Upper lobe of right lung (tissue), 1 donor: ENCODE measurements at places on chromosomes 6 and 20. TPM values are rescaled to one million over a fixed set of nuclear protein-coding genes. Genes with fewer than 3 reads are reported as not detected.

DNA sequence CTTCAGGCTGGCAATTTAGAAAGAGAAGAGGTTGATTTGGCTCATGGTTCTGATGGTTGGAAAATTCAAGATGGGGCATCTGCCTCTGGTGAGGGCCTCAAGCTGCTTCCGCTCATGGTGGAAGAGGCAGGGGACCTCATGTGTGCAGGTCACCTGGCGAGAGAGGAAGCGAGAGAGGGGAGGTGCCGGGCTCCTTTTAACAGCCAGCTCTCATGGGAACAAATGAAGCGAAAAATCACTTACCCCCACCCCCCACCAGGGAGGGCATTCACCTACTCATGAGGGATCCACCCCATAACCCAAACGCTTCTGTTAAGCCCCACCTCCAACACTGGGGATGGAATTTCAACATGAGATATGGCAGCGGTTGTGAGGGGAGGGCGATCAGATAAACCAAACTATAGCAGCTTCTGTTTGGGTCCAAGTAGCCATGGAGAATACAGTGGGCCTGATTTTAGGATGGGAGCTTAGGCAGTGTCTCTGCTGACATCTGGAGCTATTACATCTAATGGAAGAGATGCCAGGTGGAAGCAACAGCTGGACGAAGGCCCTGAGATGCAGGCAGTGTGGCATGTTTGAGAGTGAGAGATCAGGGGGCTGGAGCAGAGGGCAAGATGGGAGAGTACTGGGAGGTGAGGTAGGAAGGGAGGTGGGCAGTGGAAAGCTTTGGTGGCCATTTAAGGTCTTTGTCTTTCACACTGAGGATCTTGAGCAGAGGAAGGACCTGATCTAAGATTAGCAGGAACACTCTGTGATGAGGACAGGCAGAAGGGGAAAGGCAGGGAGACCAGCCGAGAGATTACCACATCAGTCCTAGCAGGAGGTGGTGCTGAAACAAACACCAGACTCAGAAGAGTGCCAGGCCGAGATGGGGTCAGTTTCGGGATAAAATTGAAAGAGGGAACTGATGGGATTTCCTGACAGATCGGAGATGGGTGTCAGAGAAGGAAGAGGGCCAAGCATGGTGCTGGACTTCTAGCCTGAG lies 161.8 kb downstream of the NFATC2 start:
- H3K27me3 ChIP-seq: no peaks in the 10 kb centered on the region
- H3K36me3 ChIP-seq: no peaks in the 10 kb centered on the region
- no peak overlapping the region for H3K4me3 ChIP-seq
- peaks cover 3% of the 10 kb centered on the region for H3K4me1 ChIP-seq
- DNase-seq: peak; percentile 39
- H3K27ac ChIP-seq: no peak overlapping the region

Gene IL17A
- total RNA-seq: not detected

- H3K4me1 ChIP-seq: peaks cover 12% of the 10 kb centered on the region
- no peaks in the 10 kb centered on the region for H3K36me3 ChIP-seq
- H3K27me3 ChIP-seq: no peaks in the 10 kb centered on the region
- H3K27ac ChIP-seq: peak overlapping the region; percentile 90
- peak overlapping the region; percentile 60 for H3K4me3 ChIP-seq
These were observed 100.8 kb downstream of the DST start for GRCh38 chr6:56541741-56542360.

GRCh38 chr6:160750276-160750689 lies 48.2 kb downstream of the PLG start:
- DNase-seq: no peak
- no peak overlapping the region for H3K27ac ChIP-seq
- no peaks in the 10 kb centered on the region for H3K4me1 ChIP-seq
- H3K27me3 ChIP-seq: no peaks in the 10 kb centered on the region
- no peaks in the 10 kb centered on the region for H3K36me3 ChIP-seq
- H3K4me3 ChIP-seq: no peak overlapping the region

Gene TMEM170B
- total RNA-seq: 9.2 TPM

Gene ENPP4
- total RNA-seq: 27.8 TPM

Gene BPI
- total RNA-seq: not detected

DNA sequence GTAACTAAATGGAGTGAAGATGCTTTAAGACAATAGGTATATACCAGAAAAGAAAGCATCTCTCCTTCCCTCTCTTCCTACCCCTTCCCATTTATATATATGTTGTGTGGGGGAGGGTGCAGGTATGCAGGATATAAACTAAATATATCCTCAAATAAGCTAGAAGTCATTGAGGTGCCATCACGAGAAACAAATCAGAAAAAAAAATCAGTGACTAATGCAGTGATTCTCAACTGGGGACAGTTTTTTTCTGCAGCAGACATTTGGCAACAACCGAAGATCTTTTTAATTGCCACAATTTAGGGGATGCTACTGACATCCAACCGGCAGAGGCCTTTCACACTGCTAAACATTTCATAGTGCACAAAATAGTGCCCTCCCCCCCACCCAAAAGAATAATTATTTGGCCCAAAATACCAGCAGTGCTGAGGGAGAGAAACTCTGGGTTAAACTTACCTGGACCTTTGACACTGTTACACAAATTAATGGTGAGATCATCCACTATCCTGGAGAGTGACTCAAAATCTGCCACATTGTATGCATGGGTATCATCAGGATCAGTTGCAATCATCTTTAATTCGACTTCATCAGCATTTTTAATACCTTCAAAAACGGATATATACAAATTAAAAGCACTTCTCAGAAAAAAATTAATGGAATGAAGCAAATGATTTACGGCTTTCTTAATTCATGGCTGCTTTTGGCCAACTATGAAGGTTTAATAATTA lies 55.0 kb downstream of the COL12A1 start:
- H3K27me3 ChIP-seq: no peaks in the 10 kb centered on the region
- H3K36me3 ChIP-seq: no peaks in the 10 kb centered on the region
- no peaks in the 10 kb centered on the region for H3K4me1 ChIP-seq
- no peak overlapping the region for H3K4me3 ChIP-seq
- no peak for DNase-seq

DNA sequence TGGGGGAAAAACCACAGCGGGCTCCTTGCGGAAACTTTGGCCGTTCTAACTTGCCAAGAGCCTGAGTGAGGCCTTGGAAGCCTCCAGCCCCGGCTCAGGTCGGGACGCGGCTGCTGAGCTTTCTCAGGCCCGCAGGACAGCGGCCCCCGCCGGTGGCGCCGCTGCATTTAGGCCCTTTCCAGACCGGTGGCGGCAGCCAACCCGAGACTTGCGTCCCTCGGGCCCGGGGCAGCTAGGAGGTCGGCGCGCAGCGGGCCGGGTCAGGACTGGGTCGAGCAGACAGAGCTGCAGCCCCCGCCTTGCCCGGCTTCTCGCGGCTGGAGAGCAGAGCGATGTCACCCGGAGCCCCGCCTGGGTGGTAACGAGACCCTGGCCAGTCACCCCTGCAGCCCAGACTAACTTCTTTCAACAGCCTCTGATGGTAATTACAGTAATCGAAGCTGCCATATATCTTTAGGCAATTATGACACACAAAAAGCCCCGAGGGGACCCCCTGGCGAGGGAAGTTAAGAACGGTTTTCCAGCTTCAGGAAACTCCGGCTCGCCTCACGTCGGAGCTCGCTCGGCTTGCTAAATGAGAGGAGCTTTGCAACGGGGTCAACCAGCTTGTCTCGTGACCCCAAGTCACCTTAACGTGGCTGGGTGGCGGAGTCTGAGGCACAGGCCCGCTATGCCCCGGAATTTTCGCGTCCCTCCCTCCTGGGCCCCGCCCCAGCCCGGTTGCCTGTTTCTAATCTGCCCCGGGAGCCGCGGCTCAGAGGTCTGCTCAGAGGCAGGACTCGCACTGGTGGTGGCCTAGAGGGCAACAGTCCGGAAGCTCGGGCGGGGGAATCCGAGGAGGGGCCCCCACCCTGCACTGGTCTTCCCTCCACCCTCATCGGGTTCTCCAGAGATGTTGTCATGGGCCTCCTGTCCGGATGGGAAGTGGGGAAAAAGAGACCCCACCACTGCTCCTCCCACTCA lies 3.0 kb downstream of the NR2E1 start:
- H3K27me3 ChIP-seq: peaks cover 100% of the 10 kb centered on the region
- DNase-seq: peak; percentile 71
- H3K4me3 ChIP-seq: peak overlapping the region; percentile 26

DNA sequence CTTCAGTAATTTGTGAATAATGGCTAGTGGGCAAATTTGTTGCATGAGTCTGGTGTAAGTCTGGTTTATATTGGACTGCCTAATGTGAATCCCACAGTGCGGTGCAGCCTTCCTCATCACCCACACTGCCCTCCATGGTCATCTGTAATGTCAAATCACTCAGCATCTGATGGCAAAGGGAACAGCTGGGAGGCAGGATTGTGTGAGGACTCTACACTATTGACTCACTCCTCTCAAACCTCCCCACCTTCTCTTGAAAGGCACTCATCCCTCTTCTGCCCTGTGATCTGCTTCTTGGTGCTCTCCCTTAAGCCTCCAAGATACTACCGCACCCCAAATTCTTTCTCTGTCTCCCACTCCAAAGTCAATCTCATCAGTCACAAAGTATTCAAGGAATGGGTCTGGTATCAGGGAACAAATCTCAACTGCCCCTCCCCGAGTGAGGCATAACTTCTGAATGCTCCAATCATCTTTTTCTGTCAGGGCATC lies 146.0 kb upstream of the BEND6 start:
- no peaks in the 10 kb centered on the region for H3K36me3 ChIP-seq
- H3K4me3 ChIP-seq: no peak overlapping the region
- H3K4me1 ChIP-seq: no peaks in the 10 kb centered on the region
- no peak for DNase-seq
- H3K27ac ChIP-seq: no peak overlapping the region

Gene FILIP1
- total RNA-seq: 21.6 TPM

Gene BMP5
- total RNA-seq: 14.4 TPM

DNA sequence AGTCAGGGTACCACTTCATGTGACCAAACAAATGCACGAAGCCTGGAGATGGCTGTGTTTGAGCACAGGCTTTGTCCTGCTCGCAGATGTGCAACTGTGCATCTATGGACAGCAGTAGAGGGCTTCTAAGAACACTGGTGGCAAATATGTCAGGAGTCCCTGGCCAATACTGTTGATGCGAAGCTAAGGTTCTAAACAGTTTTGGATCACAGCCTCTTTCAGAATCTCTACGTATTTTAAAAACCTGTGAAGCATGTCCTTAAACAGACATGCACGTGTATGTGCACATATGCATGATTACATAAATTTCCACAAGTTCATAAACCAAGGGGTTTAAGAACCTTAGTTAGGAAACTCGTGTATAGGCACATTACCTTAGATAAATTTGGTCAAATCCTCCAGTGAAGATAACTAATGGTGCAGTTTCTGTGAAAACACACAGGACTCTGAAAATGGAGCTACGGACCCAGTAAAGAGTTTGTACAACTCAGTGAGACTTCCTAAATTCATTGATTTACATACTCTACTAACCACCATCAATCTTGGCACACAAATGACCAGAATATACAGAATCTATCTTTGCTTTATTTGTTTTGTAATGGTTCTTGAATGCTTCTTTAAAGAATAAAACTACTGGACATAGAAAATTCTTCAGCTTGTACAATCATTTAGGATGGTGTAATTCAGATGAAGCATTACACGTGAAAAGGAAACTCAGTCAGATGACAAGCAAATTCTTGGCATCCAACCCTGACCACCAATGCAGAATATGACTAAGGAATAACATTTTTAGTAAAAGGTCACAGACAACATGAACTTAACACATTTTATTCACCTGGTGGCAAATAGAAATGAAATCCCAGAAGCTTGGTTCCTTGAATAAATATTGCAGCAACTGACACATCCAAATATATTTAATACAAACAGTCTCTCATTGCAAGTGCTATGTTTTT lies 27.4 kb downstream of the KCNQ5 start:
- H3K4me3 ChIP-seq: no peak overlapping the region
- DNase-seq: no peak
- no peaks in the 10 kb centered on the region for H3K27me3 ChIP-seq
- H3K4me1 ChIP-seq: no peaks in the 10 kb centered on the region
- no peak overlapping the region for H3K27ac ChIP-seq

Gene CASS4
- 40.2 TPM for total RNA-seq

Gene SPATS1
- not detected for total RNA-seq

DNA sequence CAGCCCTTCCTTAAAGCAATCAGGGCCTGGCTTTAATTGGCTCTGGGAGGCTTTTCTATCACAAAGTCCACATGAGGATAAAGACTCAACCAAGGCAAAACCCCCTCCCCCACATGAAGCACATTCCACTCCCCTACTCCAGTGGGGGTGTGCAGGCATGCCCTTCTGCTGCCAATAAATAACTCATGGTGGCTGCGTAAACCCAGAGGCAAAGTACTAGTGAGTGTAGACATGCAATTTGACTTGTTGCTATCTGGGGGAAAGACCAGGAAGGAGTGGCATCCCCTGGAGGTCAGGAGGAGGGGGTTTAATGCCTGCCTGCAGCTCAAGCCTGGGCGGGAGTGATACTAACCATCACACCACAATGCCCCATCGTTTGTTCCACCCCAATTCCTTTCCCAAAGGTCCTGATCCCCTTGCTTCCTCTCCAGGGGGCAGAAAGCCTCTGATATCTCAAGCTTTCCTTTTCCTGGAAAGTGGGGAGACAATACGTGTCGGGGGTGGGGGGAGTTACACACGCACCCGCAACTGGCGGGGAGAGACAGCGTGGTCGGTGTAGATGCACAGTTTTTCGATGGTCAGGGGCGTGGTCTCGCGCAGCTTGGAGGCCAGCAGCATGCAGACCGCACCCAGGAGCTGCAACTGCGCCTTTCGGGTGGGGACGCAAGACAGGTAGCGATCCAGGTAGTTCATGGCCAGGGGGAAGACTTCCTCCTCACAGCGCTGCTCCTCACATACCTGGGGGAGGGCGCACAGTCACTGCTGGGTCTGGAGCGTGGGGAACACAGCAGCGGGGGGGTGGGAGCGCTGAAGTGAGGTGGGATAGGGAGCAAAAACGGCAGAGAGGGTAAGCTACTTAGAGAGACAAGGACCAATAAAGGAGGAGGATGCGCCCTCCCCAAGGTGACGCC lies 1.5 kb downstream of the CCND3 start:
- H3K36me3 ChIP-seq: peaks cover 10% of the 10 kb centered on the region
- H3K4me1 ChIP-seq: peaks cover 69% of the 10 kb centered on the region
- peak overlapping the region; percentile 84 for H3K27ac ChIP-seq
- H3K4me3 ChIP-seq: peak overlapping the region; percentile 92

Gene SSTR4
- total RNA-seq: not detected
